ENCODE measurements at places on chromosomes 6 and 20.

DNA sequence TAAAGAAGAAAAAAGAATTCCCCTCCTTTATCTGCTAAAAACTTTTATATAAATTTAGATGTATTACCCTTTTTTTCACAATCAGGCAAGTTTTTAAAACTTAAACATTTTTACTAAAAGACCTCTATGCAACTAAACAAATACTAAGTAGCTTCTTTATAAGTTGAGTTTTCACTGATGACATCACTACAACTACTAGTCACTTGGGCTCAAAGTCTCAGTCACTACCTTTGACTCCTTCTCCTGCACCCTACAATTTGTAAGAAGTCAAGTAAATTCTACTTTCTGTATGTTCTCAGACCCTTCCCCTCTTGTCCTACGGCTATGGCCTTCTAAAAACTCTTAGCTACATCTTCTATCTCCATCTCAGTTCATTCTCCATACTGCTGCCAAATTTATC is 11.2 kb downstream of the SUPT3H start:
- no peak for DNase-seq

DNA sequence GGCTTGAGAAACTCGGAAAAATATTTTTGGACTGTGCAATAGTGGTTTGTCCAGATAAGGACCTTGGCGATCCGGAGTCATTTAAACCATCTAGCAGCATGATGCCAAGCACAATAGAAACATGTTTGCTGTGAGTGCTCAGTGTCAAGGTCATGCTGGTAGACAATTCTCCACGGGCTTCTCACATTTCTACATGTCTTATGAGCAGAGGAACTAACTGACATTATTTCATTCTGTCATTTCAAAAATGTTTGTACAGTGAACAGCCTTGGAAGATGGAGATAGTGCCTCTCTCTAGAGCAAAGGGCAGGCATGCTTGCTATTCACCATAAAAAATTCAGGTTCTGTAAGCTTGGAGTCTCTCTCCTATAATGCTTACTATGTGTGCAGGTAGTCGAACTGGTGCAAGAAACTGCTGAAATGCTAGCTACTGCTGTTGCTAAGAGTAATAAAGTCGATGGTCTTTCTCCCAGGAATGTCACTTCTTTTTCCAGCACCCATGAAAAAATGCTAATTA is 25.4 kb upstream of the CCN2 start:
- no peak for DNase-seq

DNA sequence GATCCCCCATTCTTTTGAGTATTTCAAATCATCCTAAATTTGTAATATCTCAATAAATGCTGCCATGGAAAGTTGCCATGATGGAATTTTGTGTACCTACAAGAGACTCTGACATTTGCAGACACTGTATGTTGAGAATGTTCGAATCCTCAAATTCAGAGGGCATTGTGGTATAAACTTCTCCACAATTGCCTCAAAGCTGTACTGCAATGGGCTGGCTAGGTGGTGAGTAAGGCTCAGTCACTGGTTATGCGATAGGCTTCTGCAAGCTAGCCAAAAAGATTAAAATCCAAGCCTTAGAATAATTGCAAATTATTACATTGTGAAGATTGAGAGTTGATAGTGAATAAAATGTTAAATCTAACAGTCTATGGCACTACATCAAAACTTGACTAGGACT is 130.2 kb upstream of the CEP162 start:
- DNase-seq: no peak

- DNase-seq: no peak
These were observed 2.6 kb upstream of the BPIFB4 start for GRCh38 chr20:33076662-33077372.

- DNase-seq: no peak
These were observed 228.8 kb upstream of the ECI2 start for GRCh38 chr6:4364172-4364571.

GRCh38 chr6:75171567-75171966 is 34.3 kb downstream of the COL12A1 start:
- DNase-seq: no peak

DNA sequence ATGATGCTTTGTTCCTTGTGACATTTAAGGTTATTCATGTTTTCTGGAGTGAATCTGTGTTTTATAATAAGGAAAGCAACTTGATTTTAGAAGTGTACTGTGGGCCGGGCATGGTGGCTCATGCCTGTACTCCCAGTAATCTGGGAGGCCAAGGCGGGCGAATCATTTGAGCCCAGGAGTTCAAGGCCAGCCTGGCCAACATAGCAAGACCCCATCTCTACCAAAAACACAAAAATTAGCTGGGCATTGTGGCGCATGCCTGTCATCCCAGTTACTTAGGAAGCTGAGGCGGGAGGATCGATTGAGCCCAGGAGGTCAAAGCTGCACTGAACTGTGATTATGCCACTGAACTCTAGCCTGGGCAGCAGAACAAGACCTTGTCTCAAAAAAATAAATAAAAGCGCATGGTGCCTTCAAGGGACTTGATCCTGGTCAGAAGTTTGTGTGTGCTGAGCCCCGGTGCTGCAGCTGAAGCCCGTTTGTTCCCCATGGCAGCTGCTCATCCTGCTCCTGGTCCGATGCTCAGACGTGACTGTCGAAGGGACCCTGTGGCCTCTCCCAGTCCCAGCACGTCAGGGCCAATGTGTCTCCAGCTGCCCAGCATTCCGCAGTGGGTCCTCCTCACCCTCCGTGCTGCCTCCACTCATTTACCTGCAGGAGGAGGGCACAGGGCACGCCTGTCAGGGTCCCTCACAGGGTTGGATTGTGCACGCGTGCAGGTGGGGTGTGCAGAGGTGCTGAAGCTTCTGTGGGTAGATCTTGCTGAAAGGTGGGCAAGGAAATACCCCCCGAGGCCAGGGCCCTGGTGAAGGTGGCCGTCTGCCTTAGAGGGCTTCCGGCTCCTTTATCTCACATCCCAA is 18.3 kb downstream of the ENTPD6 start:
- DNase-seq: no peak

- DNase-seq: no peak
These were observed 240.0 kb downstream of the TMEM242 start for GRCh38 chr6:157083343-157083742.

- DNase-seq: no peak
These were observed 105.7 kb upstream of the LAMP5 start for GRCh38 chr20:9408422-9409300.

DNA sequence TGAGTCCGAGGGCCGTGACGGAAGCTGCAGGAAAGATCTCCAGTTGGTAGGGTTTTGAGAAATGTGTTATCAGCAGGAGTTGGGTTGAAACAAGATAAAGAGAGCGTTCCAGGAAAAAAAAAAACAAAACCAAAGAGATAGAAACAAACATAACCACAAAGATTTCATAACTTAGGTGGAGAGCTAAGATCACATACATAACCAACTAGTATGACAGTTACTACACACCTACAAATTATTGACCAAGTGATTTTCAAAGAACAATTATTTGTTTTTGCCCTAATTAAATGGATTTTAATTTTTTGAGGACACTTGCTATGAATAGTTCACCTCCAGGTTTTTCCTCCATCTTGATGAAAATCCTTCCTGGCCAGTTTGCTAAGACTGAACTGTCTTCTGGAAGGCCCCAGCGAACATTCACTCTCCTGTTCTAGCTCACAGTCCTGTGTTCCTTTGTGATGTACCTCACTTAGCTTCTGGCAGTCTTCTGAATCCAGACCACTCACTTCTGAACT is 69.4 kb downstream of the SNX9 start:
- no peak for DNase-seq

DNA sequence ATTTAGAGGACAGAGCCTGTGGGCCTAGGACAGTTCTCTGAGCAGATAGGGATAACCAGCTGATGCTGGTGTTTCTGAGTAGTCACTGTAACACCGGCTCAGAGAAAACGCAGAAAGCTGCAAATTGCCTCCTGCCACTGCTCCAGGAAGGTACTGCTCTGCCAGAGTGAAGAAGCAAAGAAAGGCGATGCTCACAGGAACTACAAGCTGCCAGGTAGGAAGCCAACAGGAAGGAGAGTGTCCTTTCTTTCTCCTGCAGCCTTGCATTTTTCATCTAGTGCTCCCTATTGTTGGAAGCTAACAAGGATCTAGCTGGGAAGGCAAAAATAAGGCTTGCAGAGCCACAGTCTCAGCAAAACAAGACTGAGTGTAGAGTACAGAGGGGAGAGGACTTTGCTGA is 70.7 kb upstream of the RAB32 start:
- no peak for DNase-seq

DNA sequence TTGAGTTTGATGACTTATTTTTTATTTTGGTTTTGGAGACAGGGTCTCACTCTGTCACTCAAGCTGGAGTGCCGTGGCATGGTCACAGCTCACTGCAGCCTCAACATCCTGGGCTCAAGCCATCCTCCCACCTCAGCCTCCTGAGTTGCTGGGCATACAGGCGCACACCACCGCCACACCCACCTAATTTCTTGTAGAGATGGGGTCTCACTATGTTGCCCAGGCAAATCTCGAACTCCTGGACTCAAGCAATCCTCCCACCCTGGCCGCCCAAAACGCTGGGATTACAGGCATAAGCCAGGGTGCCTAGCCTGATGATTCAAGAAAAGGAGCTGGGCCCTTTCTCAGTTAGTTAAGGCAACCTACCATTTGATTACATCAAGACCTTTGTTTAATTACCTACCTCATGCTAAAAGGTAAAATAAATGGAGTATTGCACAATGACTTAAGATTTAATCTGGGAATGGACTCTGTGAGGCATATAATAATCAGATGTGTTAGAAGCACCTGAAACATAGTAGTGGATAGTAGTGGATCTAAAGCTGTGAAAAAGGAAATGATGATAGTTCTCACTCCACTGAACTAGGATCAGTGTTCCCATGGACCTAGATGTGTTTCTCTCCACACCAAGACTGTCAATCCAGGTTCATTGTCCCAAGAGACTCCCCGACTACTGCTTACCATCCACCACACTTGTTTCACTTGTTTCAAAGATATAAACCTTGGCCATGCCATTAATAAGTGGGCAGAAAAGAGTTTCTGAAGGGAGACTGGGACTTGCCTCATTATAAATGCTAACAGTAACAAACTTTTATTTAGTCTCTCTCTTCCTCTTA is 2.1 kb downstream of the TNFRSF21 start:
- DNase-seq: no peak

DNA sequence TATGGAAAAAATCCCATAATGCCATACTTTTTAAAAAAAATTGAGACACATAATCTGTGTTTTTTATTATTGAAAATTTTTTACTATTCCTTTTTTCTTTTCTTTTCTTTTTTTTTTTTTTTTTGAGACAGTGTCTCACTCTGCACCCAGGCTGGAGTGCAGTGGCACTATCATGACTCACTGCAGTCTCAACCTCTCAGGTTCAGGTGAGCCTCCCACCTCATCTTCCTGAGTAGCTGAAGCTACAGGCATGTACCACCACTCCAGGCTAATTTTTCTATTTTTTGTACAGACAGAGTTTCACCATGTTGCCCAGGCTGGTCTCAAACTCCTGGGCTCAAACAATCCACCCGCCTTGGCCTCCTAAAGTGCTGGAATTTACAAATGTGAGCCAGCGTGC is 100.4 kb downstream of the AFG1L start:
- DNase-seq: no peak

DNA sequence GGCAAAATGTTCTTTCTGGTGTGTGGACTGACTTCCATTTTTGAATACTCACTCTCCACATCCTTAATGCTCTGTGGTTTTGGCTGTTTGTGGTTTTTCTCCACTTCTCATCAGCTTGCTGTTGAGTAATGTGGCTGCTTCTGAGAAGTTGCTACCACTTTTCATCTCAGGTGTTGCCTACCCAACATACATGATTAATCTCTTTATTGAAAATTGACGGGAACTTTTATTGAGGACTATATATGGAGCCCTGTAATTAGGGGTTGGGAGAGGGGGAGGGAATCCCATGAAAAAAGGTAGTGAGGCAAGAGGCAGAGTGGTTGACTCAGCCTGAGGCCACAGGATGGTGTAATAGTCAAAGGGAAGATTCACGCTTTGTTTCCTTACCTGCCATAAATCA is 17.6 kb downstream of the IL22RA2 start:
- DNase-seq: no peak

- no peak for DNase-seq
These were observed 586.1 kb downstream of the RNF144B start for GRCh38 chr6:18973251-18973650.

- DNase-seq: no peak
These were observed 109.3 kb downstream of the GPX5 start for GRCh38 chr6:28634761-28635546.

DNA sequence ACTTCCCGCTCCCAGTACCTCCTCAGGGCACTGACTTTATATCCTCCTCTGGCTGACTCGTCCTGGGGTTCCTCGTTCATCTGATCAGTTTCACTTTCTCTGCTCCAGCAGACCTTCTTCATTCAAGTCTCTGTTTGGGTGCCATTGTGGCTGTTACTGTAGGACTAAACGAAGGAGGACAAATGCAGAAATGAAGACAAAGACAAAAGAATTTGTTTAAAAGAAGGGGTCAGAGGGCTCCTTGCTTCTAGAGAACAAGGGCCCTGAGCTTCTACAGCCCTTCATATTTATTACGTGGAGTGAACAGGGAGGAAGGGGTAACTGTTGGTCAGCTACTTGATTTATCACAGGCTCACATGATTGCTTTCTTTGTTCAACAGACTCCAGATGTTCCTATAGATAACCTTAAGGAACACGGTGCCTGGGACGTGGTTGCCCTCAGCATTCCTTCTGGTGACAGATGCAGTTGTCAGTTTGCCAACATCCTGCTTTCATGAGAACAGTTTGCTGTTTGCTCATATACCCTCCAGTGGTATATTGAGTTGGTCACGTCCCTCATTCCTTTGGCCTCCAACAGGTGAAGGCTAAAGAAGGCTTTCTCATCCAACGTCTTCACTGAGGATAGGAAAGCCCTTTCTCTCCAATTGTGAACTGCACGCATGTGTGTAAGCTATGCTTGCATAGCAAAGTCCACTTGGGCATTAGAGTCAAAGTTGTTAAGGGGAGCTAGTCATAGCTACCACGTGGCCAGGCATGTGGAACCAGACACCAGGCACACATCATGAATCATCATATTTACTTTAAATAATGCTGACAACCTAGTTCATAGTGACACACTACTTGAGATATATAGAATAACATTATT is 69.1 kb upstream of the BTN3A2 start:
- DNase-seq: peak; percentile 40

DNA sequence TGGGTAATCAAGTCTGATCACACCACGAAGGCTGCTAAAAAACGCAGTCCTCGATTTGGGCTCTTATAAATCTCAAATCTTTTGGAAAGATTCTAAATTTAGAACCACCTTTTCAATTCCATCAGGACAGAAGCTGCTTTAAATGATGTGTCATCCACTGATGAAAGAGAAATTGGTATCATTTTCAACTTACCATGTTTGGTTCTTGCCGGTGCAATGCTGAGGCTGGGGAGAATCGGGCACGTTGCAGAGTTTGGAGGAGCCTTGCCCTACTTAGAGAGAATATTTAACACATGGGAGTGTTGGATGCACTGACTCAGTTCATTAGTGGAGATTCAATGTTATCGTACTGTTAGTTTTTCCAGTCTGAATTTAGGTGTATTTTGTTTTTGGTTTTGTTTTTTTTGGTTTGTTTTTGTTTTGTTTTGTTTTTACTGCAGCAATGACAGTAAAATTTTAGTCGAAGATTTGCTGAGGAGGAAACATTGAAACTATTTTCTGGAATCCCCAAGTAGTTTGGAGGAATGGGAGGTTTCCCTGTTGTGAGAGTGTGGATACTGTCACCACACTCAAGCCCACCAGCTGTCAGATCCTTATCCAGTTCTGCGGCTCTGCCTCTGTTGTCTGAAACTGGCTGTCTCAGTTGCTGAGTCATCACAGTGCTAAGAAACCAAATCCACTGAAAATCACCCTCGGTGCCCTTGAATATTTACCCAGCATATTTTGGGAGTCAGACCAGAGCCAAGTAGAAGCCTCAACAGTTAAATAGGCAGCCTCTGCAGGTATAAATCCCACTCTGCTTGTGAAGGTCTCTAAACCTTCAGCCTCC is 497.0 kb downstream of the BTBD3 start:
- DNase-seq: no peak
